ENCODE measurements at places on chromosomes 7 and 10. TPM values are rescaled to one million over a fixed set of nuclear protein-coding genes. Genes with fewer than 3 reads are reported as not detected.

The TMEM106B gene
- total RNA-seq: 74.0 TPM

GRCh38 chr7:13466874-13467547 lies 522.5 kb downstream of the ETV1 start:
- no peak for ATAC-seq

DNA sequence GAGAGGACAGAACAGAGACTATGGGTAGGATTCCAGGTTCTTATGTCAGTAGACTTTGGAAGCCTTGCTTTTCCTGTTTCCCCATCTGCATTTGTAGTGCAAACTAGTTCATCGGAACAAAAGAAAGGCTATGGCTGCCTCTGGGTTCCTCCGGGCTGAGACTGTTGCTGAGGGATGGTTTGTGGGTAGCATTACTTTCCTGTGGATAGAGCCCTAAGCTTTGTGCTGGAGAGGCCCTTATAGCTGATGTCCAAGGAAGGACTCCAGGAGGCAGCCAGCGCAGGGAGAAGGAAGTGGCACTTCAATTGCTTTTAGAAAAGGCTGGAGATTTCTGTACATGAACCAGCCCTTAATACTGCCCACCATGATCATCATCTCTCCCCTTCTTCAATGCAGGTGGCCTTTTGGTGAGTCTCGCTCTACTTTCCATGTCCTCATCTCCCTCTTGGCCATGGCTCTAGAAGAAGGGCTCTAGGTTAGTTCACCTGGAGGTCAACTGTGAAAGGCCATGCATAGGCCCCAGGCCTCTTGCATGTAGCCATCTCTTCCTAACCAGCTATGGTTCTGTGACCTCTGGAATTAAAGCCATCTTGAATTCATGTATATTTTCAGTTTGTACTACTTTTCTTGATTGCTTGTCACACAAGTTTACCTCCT lies 15.4 kb downstream of the MXI1 start:
- ATAC-seq: no peak

The NKX6-2 gene
- not detected for total RNA-seq
